GM12878 (cell line): ENCODE measurements at places on chromosomes 3 and 15. TPM values are rescaled to one million over a fixed set of nuclear protein-coding genes. Genes with fewer than 3 reads are reported as not detected.

DNA sequence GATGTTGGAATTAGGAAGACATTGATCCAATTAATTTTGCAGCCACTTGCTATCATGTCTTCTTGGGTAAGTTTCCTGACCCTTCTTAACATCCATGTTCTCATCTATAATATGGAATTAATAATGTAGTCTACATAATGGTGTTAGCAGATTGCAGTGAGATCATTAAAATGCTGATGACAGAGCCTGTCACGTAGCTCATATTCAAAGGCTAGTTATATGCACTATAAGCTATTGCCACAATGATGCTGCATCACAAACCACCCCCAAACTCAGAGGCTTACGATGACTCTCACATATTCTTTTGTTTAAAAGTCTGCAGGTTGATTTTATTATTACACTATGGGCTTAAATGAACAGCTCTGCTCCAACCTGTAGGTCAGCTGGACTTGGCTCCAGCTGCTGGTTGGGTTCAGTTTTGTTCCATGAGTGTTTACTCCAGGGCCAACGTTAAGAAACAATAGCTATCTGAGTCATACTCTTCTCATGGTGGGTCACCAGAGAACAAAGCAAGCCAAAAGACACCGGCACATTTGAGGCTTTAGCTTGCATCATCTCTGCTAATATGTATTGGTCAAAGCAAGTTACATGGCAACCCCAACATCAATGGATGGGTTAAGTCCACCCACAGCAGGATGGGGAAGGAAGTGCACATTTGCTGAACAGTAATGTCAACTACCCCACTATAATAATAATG lies 250.0 kb upstream of the SLCO3A1 start:
- no peak for DNase-seq

GRCh38 chr3:128845119-128845777 lies 34.2 kb upstream of the ACAD9 start:
- no peak for DNase-seq

- peak; percentile 13 for DNase-seq
Observed at GRCh38 chr15:59691194-59691805, 2.2 kb upstream of the BNIP2 start.

SLC2A2 gene
- 0.10 and 0.19 TPM in 2 replicates for total RNA-seq

STOML1 gene
- 12.1 TPM in 2 replicates for total RNA-seq
